ENCODE measurements at places on chromosomes 7 and 10.

GRCh38 chr7:4883033-4883371, 514 bp downstream of the RADIL start:
- no peak for DNase-seq

- DNase-seq = no peak
Observed at GRCh38 chr10:82492647-82493046, 617.7 kb downstream of the NRG3 start.

DNA sequence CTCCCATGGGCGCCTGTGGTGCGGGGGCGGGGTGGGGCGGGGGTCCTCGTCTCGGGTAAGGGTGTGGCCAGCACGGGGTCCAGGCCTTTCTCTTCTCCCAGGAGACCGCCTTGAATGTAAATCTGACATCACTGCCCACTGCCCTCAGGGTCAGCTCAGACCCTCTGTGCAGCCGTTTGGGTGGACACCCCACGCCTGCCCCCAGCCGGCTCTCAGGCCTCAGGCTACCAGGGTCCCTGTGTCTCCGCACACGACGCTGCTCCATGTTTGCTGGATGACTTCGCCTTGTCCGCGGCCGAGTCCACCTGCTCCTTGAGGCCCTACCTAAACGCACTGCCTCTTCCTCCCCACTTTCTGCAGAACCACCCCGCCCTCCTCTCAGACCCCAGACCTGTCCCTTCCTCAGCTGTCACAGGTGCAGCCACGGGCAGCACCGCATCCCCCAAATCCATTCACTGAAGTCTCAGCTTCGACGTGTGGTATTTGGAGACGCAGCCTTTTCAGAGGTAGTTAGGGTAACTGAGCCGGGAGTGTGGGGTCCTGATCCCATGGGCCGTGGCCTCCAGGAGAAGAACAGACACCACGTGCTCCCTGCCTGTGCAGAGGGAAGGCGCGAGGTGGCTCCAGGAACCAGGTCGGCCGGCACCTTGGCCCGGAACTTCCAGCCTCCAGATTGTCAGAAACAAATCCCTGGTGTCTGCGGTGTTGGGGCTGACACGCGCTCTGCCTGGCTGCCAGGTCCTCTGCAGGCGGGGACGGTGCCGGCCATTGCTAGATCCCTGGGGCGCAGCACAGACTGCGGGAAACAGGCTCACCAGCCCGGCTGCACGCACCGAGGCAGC, 97.4 kb upstream of the DIP2C start:
- peak; percentile 20 for DNase-seq

DNA sequence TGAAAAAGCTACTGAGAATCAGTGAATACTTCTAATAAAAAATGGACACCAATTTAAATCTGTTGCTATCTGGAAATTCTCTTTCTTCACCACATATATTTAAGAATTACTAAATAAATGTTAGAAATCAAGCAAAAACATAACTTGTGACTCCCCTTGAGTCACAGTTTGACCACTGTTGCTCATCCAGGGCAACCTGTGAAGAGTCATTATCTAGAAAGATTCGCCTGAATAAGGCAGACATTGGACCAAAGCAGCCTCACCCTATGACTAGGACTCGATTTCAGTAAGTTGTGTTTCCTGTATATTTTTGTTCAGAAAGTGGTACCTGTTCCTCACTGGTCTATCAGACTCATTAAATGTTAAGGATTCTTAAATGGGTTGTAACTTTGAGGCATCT, 572.4 kb downstream of the ATRNL1 start:
- no peak for DNase-seq

DNA sequence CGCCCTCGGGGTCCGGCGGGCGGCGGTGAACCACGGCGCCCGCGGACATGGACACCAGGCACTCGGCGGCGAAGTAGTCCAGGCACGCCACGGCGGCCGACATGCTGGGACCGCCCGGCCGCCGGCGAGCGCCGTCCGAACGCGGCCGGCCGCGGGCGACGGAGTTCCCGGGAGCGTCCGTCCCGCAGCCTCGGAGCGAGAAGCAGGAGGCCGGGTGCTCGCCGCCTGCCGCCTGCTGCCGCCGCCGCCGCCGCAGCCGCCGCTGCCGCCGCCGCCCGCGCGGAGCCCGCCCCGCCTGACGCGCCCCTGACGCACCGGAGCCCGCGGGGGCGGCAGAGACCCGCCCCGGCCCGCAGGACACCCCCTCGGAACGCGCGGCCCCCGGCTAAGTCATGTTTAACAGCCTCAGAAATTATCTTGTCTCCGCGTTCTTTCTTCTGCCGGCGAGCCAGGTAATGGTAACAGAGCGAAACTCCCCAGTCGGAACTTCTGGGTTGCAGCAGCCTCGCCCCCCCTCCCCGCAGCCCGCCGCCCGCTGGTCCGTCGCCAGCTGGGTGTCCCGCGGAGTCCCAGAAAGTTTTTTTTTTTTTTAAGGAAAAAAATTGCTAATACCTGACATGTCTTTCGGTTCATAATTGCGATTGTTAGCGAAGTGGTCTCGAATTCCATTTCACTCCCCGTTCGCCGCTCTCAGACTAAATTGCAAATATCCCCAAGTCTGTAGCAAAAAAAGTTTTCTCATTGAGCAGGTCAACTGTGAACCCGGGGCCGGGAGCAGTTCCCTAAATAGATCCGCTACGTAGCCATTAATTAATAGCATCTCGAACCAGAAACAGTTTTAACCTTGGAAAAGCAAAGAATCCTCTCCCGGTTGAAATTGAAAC, at the start of gene KLF14:
Gene KLF14, minus strand, starts transcription at position 277 of the 884 bp plus-strand sequence. Its CDS starts 174 bp downstream, at position 103.
- peak; percentile 75 for DNase-seq

DNA sequence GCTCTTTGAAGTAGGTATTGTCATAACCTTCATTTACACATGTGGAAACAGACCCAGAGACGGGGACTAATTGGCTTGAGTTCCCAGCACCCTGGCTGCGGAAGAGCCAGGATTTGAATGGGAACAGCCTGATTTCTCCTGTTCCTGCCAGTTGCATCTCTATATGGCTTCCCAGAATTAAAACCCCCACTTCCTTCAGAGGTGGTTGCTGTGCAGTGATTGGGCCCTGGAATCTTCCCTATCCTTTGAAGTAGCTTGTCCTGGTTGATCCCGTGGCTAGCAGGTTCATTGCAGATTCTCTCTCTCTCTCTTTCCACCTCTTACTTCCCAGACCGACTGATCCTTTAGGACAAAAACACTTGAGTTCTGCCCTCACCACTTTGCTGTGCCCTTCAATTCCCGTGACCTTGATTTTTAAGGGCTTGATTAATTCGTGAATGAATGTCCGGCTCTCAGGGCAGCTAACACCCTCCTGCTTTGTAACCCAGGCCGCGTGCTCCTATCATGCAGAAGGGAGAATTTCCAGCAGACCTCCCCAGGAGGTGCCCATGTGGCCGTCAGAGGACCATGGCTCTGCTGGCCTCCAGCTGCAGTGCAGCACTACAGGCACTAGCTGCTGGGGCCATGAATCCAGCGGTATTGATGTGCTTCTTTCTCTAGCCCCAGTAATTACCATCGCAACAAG, 120.6 kb upstream of the AGK start:
- DNase-seq = no peak

DNA sequence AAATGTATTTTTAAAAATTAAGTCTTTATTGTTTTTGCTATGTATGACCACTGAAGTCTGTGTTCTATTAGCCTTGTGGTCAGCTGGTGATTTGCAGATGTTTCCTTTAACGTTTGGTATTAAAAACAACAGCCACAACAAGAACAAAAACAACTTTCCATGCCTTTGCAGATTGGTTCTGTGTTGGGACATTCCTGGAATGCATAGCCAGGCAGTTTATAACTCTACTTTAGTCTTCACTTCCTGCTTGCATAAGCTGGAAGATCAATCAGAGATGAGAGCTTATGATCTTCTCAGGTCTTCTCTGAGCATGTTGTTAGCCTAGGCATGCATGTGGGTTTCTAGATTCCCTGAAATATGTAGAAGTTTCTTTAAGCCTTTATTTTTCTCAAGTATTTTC, 58.9 kb upstream of the SEMA3C start:
- DNase-seq = no peak

GRCh38 chr10:9965341-9965740, 1052.3 kb upstream of the CELF2 start:
- no peak for DNase-seq

GRCh38 chr10:126839094-126839761, 66.0 kb upstream of the DOCK1 start:
- no peak for DNase-seq

- peak; percentile 79 for DNase-seq
Observed at GRCh38 chr7:5450549-5451327, 27.1 kb upstream of the TNRC18 start.

- DNase-seq = no peak
Observed at GRCh38 chr10:62029401-62029800, 127.9 kb downstream of the ARID5B start.

- DNase-seq = no peak
Observed at GRCh38 chr7:128728598-128728997, 10.6 kb upstream of the CALU start.

DNA sequence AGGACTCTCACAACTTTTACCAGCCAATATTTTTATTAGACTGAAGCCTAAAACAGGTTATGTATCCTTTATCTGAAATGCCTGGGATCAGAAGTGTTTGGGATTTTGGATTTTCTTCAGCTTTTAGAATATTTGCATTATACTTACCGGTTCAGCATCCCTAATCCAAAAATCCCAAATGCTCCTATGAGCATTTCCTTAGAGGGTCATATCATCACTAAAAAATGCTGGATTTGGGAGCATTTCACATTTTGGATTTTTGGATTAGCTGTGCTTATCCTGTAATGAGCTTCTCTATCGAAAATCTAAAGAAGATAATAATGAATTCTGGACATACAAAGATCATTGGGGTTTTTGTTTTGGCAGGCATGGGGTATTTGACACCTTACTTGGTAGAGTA, 53.0 kb downstream of the RALA start:
- DNase-seq = no peak

GRCh38 chr10:88670497-88670896, 6.3 kb downstream of the LIPF start:
- DNase-seq = peak; percentile 38

GRCh38 chr10:68800211-68800610, 27.1 kb upstream of the STOX1 start:
- DNase-seq = no peak

- DNase-seq = no peak
Observed at GRCh38 chr7:32519763-32520162, 24.5 kb downstream of the AVL9 start.

GRCh38 chr7:26423436-26423835, 131.8 kb downstream of the SNX10 start:
- no peak for DNase-seq

GRCh38 chr7:47739301-47739875, 157.5 kb upstream of the TNS3 start:
- DNase-seq = no peak

DNA sequence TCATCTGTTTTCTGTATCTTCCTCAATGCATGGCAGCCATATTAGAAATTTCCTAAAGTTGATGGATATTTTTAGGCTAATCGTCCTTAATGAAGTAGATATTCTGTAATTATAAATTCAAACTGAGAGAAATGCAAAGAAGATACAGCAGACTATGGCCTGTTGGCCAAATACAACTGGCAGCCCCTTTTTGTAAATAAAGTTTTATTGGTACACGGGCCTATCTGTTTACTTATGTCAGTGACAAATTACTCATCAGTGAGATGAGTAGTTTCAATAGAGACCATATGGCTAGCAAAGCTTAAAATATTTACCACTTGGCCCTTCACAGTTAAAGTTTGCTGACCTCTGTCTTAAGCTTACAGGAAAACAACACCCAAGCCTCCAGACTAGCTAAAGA, 112.3 kb downstream of the HTR7 start:
- no peak for DNase-seq

DNA sequence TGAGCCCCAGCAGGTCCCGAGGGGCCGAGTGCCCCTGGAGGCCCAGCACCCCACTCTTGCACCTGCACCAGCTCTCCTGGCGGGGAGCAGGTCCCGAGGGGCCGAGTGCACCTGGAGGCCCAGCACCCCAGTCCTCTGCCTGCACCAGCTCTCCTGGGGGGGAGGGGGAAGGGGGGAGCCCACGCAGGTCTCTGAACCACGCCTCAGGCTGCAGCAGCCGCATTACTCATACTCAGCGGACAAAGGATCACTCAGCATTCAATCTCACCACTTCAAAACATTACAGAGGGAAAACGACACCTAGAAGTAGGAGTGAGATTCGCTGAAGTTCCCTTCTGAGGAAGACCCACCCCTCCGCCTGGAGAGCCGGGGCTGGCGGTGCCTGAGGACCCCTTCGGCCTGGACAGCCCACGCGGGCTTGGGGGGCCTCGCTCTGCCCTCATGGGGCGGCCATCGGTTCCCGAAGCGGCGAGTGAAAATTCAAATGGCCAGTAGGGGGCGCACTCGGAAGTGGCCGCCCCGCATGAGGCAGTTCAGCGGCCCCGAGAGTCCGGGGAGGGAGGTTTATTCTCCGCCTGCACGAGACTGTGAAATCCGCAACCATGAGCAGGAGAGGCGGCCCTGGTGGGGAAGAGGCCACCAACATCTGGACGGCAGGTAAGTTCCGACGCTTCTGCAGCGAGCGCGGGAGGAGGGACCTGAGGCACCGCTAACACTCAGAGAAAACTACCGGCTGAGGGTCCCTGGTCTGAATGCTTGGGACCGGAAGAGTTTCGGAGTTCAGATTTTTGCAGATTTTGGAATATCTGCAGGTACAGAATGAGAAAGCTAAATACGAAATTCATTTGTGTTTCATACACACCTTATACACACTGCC, 1.1 kb upstream of the GPER1 start:
- DNase-seq = peak; percentile 94

- DNase-seq = no peak
Observed at GRCh38 chr10:129854796-129855705, 109.0 kb downstream of the EBF3 start.

GRCh38 chr7:145698526-145699262, 417.9 kb upstream of the CNTNAP2 start:
- DNase-seq = no peak

DNA sequence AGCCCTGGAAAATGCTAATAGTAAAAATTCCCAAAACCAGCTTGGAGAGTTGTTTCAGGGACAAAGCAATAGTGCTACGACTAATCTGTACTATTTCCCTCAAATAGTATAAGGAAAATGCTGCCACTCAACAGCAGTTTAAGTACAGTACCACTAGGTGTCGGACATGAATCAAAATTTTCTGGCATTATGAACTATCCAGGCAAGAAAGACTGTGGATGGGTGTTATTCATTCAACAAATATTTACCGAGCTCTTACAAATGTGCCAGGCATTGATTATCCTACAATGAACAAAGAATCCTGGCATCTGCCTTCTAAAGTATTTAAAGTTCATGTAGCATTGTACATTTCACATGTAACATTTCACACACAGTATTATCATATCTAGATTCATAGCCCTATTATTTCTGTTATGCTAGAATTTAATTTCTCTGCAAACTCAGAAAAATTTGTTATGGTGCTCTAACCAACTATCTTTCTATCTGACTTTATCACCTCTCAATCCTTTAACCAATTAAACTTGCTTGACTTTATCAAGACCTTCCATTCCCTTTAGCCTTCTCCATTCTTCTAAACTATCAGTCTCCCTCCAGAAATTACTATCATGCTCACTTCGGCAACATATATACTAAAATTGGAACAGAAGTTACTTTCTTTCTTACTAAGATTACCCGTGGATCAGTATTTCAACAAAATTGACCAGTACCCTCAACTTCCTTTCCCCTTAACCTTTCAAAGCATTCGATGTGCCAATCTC, 80.6 kb downstream of the ARHGAP21 start:
- peak; percentile 58 for DNase-seq
